ENCODE measurements at places on chromosomes 3 and 15.

- DNase-seq: no peak
These were observed 11.8 kb upstream of the RIOX2 start for GRCh38 chr3:97983933-97984491.

DNA sequence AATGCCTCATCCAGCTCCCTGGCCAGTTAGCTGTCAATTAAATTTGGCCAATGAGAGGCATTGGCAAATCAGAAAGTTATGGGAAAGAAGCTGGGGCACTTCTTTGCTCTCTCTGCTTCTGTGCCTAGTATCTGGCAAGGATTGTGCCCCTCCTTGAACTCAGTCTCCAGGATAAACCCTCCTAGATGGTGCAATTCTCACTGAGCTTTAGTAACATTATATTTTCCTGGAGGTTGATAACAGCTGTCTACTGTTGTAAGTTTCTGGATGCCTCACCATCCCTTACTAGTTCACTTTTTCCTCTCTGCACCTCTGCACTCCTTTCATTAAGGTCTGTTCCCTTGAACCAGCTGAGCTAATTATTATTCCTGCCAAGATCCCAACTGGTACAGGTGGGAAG lies 329.5 kb downstream of the MFSD1 start:
- no peak for DNase-seq

- DNase-seq: no peak
These were observed 15.8 kb downstream of the ILDR1 start for GRCh38 chr3:122006267-122006666.

GRCh38 chr15:56040081-56041035 lies 46.9 kb upstream of the NEDD4 start:
- no peak for DNase-seq

GRCh38 chr3:13768453-13768852 lies 111.4 kb downstream of the WNT7A start:
- no peak for DNase-seq

DNA sequence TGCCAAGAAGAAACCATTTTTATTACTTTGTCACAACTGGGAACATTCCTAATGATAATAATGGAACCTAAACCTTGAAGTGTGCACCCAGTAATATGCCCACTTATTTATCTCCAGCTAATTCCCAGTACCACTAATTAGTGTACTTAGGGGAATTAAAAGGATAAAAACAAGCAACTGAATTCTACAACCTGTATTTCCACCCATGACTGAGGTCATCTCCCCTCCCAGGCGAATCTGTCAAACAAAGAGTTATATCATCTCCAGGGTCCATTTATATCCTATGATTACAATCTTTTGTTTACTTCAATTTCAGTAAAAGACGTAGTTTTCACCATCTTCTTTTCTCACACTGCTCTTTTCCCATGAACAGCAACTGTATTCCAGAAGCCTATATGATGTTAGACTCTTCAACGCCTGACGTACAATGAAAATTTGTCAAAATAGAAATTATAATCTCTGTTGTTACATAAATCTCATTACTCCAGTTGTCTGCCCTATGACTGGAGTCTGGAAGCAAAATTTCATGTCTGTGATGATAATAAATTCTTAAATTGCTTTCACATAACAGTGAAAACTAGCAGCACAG lies 177.6 kb downstream of the GOLIM4 start:
- DNase-seq: no peak

GRCh38 chr3:31462050-31462569 lies 70.6 kb upstream of the STT3B start:
- no peak for DNase-seq

DNA sequence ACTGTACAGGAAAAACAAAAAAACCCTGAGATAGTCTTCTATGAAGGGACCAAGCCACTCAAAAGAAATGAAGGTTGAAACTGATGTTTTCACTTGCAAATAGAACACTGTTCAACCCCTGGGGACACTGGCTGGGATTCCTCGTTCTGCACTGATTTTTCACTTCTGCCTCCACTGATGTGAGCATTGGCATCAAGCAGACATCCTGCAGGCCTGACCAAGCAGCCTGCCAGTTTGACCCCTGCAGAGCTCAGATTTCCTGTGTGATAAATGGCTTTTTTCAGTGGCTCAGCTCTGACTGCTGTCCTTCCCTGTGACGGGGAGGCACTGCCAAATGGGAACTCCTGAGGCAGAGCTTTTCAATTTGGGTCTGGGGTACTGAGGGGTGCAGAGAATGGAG lies 50.0 kb downstream of the RASGRP1 start:
- DNase-seq: no peak

DNA sequence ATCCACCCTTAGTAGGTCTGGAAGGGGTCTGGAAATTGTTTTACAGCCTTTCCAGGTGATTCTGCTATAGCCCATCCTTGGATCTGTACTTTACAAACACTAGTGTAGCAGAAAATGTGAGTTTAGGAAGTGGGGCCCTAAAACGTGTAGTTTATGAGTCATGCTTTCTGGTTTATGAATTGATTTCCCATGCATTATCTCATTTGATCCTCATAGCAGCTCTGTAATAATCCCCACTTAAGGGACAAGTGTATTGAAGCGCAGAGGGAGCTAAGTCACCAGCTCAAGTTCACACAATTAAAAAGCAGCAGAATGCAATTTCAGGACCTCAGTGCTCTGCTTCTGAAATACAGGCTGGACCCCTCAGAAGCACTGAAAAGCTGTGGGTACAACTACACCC lies 22.7 kb upstream of the STARD5 start:
- no peak for DNase-seq

Data from NCI-H187 treated with DMSO at 0.1 percent for 48 hours (cell line).